ENCODE measurements at places on chromosomes 5 and 9. TPM values are rescaled to one million over a fixed set of nuclear protein-coding genes. Genes with fewer than 3 reads are reported as not detected.

NFIB gene
- 0.40 TPM for total RNA-seq

PFN3 gene
- not detected for total RNA-seq

CLIC3 gene
- not detected for total RNA-seq

TAS2R1 gene
- not detected for total RNA-seq

ESM1 gene
- not detected for total RNA-seq

PCDHB9 gene
- total RNA-seq: 3.1 TPM

FOXD1 gene
- 0.12 TPM for total RNA-seq

PTPRD gene
- 118 TPM for total RNA-seq

SLC46A2 gene
- not detected for total RNA-seq

DNA sequence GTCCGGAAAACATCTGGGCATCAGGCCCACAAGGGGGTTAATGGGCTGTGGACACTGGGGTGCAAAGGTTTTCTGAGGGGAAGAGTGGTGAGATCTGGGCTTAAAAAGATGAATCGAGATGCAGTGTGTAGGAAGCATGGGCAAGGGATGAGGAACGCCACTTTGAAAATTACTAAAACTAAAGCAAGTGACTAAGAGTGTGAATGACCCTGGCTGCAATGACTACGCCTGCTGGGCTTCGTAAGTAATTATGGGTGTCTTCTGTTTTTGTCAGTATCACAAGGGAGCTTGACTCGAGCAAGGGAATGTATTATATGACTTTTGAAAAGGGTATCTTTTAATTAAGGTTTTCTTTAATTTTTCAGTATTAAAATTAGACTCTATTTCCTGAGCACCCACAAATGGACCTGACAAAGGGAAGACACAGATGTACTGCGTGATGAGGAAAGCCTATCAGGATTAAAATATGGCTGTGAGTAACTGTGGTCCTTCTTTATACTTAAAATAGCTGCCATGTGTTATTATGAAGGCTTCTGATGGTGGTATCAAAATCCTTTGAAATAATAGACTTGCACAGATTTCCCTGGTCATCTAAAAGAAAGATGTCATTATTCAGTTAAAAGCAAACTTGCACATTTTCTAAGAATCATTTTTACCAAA is 4.2 kb downstream of the CTXN3 start:
- no peaks in the 10 kb centered on the region for H3K36me3 ChIP-seq
- H3K27me3 ChIP-seq: no peaks in the 10 kb centered on the region
- H3K4me3 ChIP-seq: no peak overlapping the region
- DNase-seq: no peak
- H3K27ac ChIP-seq: no peak overlapping the region
- peaks cover 36% of the 10 kb centered on the region for H3K4me1 ChIP-seq

DNA sequence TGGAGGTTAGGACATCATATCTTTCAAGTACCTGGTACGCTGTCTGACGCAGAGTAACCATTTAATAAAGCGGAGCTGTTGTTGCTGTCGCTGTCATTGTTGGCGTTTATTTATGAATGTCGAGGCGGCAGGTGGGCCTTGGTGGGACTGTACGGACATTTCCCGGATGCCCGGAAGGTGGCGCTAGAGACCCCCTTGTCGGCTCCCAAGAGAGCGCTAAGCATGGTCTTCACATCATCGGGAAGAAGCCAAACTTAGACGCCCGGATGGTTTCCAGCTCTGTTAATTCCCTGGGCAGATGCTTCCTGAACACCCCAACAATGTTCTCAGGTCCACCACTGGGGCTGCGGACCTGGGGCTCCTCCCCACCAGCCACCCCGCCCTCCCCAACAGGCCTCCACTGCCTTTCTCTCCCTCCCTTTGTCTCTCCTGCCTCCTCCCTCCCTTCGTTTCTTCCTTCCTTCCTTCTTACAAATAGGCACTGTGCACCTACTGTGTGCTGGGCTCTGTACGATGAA is 54.1 kb downstream of the DUSP1 start:
- H3K36me3 ChIP-seq: no peaks in the 10 kb centered on the region
- H3K27me3 ChIP-seq: peaks cover 43% of the 10 kb centered on the region
- peak; percentile 84 for DNase-seq
- no peak overlapping the region for H3K4me3 ChIP-seq
- no peak overlapping the region for H3K27ac ChIP-seq

GRCh38 chr5:45417285-45417998 is 278.7 kb downstream of the HCN1 start:
- no peak overlapping the region for H3K27ac ChIP-seq
- no peaks in the 10 kb centered on the region for H3K36me3 ChIP-seq
- DNase-seq: no peak
- H3K4me1 ChIP-seq: peaks cover 23% of the 10 kb centered on the region
- H3K27me3 ChIP-seq: no peaks in the 10 kb centered on the region

- no peak for DNase-seq
- H3K4me3 ChIP-seq: peak overlapping the region; percentile 79
- H3K27ac ChIP-seq: peak overlapping the region; percentile 41
- H3K27me3 ChIP-seq: no peaks in the 10 kb centered on the region
- H3K4me1 ChIP-seq: peaks cover 22% of the 10 kb centered on the region
These were observed 2.9 kb downstream of the RPL12 start for GRCh38 chr9:127448112-127448805.

DNA sequence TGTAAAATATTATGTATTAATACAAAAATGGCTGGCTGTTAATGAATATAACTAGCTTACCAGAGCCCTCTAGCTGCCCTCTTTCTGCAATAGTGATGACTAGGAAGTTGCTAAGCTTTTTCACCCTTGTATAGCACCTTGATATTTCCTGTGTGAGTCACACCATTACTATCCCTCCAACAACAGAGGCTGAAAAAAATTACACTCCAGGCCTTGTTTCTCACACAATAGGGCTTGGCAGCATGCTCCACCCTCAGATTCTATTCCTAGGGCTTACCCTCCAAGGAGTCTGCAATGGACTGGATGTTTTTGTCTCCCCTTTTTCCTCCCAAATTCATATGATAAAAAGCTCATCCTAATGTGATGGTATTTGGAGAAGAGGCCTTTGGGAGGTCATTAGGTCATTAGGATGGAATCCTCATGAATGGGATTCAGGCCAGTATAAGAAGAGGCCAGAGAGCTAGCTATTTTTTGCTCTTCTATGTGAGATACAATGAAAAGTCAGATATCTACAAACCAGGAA is 184.6 kb upstream of the MAP1B start:
- peaks cover 21% of the 10 kb centered on the region for H3K4me1 ChIP-seq
- H3K36me3 ChIP-seq: no peaks in the 10 kb centered on the region
- H3K27me3 ChIP-seq: no peaks in the 10 kb centered on the region
- DNase-seq: no peak

- DNase-seq: no peak
- no peak overlapping the region for H3K27ac ChIP-seq
- H3K27me3 ChIP-seq: peaks cover 26% of the 10 kb centered on the region
- peaks cover 10% of the 10 kb centered on the region for H3K4me1 ChIP-seq
- no peaks in the 10 kb centered on the region for H3K36me3 ChIP-seq
- no peak overlapping the region for H3K4me3 ChIP-seq
These were observed 105.4 kb downstream of the DCP2 start for GRCh38 chr5:113081881-113082546.

DNA sequence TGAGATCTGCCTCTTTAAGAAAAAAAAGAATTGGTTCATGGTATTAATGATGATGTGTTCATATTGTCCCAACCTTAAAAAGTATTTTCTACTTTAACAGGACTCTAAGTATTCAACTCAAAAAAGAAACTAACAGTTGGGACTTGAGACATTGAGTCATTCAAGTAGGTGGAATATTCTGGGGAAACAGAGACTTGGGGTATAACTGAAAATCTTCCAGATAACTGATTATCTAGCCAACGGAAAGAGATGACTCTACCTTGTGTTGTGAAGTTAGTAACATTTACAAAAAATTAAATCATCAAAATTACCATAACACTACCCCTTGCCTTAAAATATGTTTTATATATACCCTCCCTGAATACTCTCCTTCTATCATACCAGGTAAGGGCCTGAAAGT is 19.1 kb downstream of the OXCT1 start:
- H3K4me3 ChIP-seq: no peak overlapping the region
- DNase-seq: no peak
- no peaks in the 10 kb centered on the region for H3K27me3 ChIP-seq

- DNase-seq: no peak
- H3K27ac ChIP-seq: no peak overlapping the region
- no peaks in the 10 kb centered on the region for H3K27me3 ChIP-seq
- no peaks in the 10 kb centered on the region for H3K4me1 ChIP-seq
These were observed 111.2 kb downstream of the STRBP start for GRCh38 chr9:123157221-123157620.

GRCh38 chr5:178688551-178688950 is 41.9 kb downstream of the ZNF354A start:
- no peak overlapping the region for H3K4me3 ChIP-seq
- H3K4me1 ChIP-seq: no peaks in the 10 kb centered on the region
- no peaks in the 10 kb centered on the region for H3K36me3 ChIP-seq
- no peak for DNase-seq
- H3K27ac ChIP-seq: no peak overlapping the region

- DNase-seq: no peak
- no peaks in the 10 kb centered on the region for H3K36me3 ChIP-seq
- no peak overlapping the region for H3K4me3 ChIP-seq
- no peaks in the 10 kb centered on the region for H3K4me1 ChIP-seq
- H3K27me3 ChIP-seq: no peaks in the 10 kb centered on the region
These were observed 104.8 kb downstream of the PBX3 start for GRCh38 chr9:125851979-125852378.

GRCh38 chr5:152205804-152206203 is 199.3 kb downstream of the NMUR2 start:
- no peaks in the 10 kb centered on the region for H3K27me3 ChIP-seq
- no peaks in the 10 kb centered on the region for H3K4me1 ChIP-seq
- no peak overlapping the region for H3K4me3 ChIP-seq
- no peaks in the 10 kb centered on the region for H3K36me3 ChIP-seq
- H3K27ac ChIP-seq: no peak overlapping the region

- H3K4me3 ChIP-seq: no peak overlapping the region
- peaks cover 26% of the 10 kb centered on the region for H3K4me1 ChIP-seq
- no peak overlapping the region for H3K27ac ChIP-seq
- no peaks in the 10 kb centered on the region for H3K27me3 ChIP-seq
- H3K36me3 ChIP-seq: no peaks in the 10 kb centered on the region
- no peak for DNase-seq
These were observed 40.5 kb upstream of the ANGPTL2 start for GRCh38 chr9:127162864-127163365.

DNA sequence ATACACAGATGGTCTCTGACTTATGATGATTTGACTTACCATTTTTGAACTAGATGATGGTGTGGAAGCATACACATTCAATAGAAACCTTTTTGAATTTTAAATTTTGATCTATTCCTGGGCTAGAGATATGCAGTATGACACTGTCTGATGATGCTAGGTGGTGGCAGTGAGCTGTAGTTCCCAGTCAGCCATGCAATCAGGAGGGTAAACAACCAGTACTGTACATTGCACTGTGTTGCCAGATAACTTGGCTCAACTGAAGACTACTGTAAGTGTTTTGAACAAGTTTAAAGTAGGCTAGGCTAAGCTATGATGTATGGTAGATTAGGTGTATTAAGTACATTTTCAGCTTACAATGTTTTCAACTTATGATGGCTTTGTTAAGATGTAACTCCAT is 859.1 kb upstream of the ARRDC3 start:
- H3K4me1 ChIP-seq: no peaks in the 10 kb centered on the region
- H3K27me3 ChIP-seq: no peaks in the 10 kb centered on the region
- H3K36me3 ChIP-seq: no peaks in the 10 kb centered on the region
- no peak for DNase-seq

DNA sequence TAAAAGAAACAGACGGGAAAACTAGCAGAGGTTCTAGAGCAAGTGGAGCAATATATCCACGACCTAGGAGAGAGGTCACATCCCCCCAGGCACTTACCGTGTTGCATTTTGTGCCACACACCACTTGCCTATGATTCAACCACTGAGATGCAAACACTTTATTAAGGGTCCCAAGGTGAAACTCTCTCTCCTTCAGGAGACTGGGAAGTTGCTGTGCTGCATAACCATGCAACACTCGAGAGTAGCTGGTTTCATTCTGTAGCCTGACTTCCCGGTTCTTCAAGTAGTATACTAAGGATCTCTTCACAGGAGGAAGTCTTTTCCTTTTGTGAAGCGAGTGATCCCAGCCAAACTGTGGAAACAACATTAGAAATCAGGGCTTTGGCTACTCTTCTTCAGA is 1.6 kb downstream of the DCAF12 start:
- H3K36me3 ChIP-seq: peaks cover 12% of the 10 kb centered on the region
- peak overlapping the region; percentile 87 for H3K4me3 ChIP-seq
- H3K27me3 ChIP-seq: no peaks in the 10 kb centered on the region
- no peak overlapping the region for H3K27ac ChIP-seq
- peaks cover 19% of the 10 kb centered on the region for H3K4me1 ChIP-seq

DNA sequence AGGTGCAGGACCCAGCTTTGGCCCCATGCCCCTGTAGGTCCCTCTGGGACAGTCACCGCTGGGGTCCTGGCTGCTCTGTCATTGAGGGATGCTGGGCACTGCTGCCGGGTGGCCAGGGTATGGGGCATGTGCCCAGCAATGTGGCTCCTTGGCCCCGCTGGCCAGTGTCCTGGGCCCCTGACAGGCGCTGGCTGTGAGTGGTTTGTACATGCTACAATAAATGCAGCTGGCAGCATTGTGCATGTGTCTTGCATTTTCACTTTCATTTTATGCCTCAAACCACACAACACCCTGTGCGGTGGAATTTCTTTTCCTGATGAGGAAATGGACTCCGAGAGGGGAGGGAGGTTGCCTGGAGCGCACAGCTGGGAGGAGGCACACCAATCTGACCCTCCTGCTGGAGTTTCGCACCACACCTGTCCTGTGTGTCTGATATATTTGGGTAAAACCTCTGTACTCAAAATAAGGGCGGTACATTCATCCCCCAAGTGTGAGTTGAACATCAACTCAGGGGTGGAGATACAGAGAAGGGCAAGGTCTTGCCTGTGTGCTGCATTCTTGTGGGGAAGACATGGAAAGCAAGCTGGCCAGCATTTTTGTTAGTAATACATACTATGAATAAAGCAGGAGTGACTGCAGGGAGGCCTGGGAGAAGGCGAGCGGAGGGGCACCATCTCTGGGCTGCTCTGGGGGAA is 11.7 kb downstream of the TSPAN17 start:
- no peaks in the 10 kb centered on the region for H3K27me3 ChIP-seq
- H3K36me3 ChIP-seq: no peaks in the 10 kb centered on the region
- H3K4me1 ChIP-seq: peaks cover 1% of the 10 kb centered on the region

DNA sequence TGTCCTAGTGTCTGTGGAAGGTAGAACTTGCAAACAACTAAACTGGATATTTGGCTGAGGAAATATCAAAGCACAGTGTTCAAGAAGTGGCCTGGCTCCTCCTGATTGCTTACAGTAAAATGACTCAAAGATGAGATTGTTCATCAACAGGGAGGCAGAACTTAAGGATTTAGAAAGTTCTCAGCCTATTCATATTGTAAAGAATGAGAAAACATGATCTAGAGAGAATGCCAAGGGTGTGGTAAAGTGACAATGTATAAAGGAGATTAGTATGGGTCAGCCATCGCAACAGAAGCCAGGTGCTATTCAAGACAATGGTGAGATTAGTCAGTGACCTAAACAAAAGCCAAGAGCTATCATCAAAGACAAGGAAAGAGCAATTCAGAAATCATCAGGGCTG is 372.3 kb downstream of the SPOCK1 start:
- peaks cover 15% of the 10 kb centered on the region for H3K4me1 ChIP-seq
- no peak overlapping the region for H3K4me3 ChIP-seq
- no peak overlapping the region for H3K27ac ChIP-seq
- H3K27me3 ChIP-seq: no peaks in the 10 kb centered on the region

- H3K4me1 ChIP-seq: no peaks in the 10 kb centered on the region
- no peak overlapping the region for H3K27ac ChIP-seq
- no peaks in the 10 kb centered on the region for H3K27me3 ChIP-seq
- no peak for DNase-seq
- H3K36me3 ChIP-seq: no peaks in the 10 kb centered on the region
- no peak overlapping the region for H3K4me3 ChIP-seq
These were observed 69.4 kb upstream of the ACTBL2 start for GRCh38 chr5:57552033-57552432.

- no peak for DNase-seq
- peaks cover 14% of the 10 kb centered on the region for H3K4me1 ChIP-seq
- no peaks in the 10 kb centered on the region for H3K36me3 ChIP-seq
- no peaks in the 10 kb centered on the region for H3K27me3 ChIP-seq
- H3K4me3 ChIP-seq: no peak overlapping the region
These were observed 52.2 kb upstream of the MAP3K1 start for GRCh38 chr5:56763182-56763581.

Data from neural progenitor cell (in vitro differentiated cells).